ENCODE measurements at places on chromosomes 16 and 17.

- no peak for DNase-seq
Observed at GRCh38 chr16:76360404-76360803, 83.2 kb downstream of the CNTNAP4 start.

DNA sequence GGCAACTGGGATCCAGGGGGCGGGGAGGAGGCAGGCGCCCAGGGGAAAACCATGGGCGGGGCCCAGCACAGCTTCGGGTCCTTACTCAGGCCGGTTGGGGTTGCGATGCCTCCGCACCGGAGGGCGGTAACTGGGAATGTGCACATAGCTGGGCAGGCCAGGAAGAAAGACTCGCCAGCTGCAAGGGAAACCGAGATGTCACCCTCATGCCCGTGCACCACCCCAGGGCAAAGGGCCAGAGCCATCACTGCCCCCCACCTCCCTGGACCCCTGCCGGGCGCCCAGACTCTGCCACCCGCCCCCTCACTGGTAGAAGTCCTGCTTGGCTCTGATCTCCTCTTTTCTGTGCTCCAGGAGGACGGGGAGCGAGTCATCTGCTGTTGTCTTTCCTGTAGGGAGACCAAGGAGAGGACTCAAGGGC lies 6.7 kb downstream of the ALOX12B start:
- DNase-seq = no peak

- DNase-seq = no peak
Observed at GRCh38 chr16:16032271-16032979, 83.0 kb downstream of the ABCC1 start.

GRCh38 chr16:72961115-72961832 lies 86.7 kb downstream of the ZFHX3 start:
- DNase-seq = peak; percentile 20

DNA sequence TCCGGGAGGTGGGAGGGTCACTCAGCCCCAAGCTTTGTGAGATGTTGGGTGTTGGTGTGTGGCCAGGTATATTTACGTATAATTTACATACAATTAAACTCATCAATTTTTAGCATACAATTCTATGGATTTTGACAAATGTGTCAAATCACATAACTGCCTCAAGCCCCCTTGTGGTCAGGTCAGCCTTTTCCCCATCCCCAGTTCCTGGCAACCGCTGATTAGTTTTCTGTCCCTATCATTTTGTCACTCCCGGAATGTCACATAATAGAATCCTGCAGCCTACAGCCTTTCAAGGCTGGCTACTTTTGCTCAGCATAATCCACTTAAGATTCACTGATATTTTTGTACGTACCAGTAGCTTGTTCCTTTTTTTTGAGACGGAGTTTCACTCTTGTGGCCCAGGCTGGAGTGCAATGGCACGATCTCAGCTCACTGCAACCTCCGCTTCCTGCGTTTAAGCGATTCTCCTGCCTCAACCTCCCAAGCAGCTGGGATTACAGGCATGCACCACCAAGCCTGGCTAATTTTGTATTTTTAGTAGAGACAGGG lies 19.3 kb upstream of the RAI1 start:
- DNase-seq = no peak

DNA sequence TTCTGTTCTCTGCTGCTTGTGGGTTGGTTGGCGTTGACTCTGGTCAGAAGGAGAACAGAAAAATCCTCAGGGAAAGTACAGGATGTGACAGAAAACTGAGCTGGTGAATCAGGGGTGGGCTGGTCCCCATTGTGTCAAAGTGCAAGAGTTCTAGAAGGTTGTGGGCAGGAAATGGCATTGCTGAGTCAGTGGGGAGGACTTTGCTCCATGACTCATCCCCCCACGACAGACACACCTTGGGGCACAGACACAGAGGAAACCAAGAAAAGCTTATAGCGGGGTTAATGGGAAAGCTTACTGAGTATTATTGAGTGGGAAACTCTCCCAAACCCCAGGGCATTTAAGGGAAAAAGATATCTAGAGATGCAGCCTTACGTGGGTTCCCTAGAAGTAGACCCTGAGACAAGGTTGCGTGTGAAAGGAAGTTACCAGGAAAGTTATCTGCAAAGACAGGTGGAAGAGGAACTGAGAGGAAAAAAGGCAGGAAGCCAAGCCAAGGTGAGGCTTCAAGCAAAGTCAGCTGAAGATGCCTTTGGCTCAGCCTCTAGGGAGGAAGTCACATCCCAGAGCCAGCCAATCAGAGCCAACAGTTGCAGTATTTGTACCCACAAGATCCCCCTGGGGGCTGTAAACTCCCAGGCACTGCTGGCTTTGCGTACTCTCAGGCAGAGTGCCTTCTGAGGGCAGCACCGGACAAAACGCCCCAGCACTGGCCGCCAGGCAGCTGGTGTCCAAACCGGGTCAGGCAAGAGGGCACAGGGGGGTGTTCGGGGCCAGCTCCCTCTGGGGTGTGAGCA lies 86.4 kb downstream of the FOXL1 start:
- DNase-seq = peak; percentile 40

GRCh38 chr17:73591296-73592078 lies 52.8 kb downstream of the SDK2 start:
- DNase-seq = no peak

GRCh38 chr16:51431517-51432241 lies 280.6 kb upstream of the SALL1 start:
- no peak for DNase-seq

GRCh38 chr17:50935221-50935995 lies 69.3 kb upstream of the TOB1 start:
- peak; percentile 89 for DNase-seq

Measured in inflammatory macrophage treated with lipopolysaccharide for 1 hour (primary cell).